Activated CD4-positive, alpha-beta T cell treated with anti-CD3 and anti-CD28 coated beads, Interleukin-2, amount 50 U/mL, for 1 hour (primary cell): ENCODE measurements at places on chromosomes 5 and 9.

- no peak for DNase-seq
Observed at GRCh38 chr5:32325062-32325461, 12.3 kb upstream of the MTMR12 start.

DNA sequence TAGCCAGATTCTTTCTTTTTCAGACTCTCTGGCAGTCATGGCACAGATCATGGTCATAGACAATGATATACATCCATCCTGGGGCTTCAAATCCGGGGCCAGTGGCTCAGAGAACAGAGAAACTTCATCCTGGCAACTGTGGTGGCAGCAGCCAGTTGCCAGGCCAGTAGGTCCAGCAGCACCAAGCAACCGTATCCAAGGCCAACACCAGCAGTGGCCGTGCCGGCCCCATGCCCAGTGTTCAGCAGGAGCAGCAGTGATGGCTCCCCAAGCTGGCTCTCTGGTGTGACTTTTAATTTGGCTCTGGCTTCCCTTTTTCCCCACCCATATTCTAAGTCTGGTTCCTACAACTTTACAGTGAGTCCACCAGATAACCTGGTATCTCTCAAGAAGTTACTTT is 300.5 kb downstream of the DEPDC1B start:
- DNase-seq: no peak

DNA sequence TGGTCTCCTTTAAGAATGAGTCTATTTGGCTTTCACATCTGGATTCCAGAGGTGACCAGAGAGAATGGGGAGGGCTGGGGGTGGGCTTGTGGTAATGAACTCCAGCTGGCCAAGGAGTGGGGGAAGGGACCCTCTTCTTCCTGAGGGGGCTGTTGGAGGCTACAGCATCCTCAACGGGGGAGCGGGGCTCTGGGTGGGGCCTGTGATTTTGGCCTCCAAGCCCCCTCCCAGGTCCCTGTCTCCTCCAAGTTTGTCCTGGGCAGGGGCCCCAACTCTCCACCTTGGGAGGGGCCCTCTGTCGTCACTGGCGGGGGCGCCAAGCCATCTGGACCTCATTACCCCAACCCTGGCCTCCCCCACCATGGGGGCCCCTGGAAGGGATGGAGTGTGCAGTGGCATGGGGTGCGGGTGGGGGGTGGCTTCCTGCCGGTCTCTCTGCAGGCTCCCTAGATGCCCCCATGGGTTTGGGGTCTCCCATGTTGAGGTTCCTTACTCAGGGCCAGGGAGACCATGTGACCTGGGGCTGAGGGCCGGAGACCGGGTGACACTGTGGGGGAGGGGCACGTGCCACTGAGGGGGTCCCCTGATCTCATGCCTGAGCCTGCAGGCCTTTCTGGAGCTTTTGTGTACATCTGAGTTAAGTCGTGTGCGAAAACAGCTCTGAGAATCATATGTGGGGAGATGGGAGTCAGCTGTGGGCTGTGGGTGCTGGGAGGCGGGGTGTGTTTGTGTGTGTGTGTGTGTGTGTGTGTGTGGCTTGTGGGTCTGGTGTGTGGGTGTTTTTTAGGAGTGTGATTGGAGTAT is 32.4 kb downstream of the GOLGA2 start:
- DNase-seq: no peak

DNA sequence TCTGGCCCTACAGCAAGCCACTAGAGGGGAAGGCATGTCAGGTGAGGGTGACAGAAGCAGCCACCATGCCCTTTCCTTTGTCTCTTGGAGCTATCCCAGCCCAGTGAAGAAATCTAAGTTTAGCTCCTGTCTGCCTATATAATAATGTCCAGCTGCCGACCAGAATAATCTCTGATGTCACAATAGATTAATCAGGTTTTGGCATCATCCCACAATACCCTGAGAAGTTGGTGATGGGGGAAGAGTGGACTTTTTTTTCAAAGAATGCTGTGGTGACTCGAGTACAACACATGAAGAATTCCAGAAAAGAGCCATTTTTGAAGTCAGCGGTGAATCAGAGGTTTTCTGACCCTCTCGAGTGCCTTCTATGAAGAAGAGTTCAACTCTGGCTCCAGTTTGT is 1.7 kb upstream of the TSLP start:
- DNase-seq: no peak

GRCh38 chr9:69293156-69293555 is 31.9 kb upstream of the ENTREP1 start:
- DNase-seq: no peak

DNA sequence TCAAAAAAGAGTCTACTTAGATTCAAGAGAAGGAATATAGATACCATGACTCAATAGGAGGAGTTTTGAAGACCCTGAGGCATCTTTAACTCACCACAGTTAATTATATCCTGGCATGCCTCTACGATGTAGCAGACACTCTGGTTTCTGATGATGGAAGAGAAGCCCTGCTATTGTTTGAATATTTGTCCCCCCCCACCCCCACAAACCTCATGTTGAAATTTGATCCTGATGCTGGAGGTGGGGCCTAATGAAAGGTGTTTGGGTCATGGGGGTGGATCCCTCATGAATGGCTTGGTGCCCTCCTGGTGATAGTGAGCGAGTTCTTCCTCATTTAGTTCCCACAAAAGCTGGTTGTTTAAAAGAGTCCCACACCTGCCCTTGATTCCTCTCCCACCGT is 147.9 kb upstream of the TBCA start:
- no peak for DNase-seq

- no peak for DNase-seq
Observed at GRCh38 chr9:137470785-137471184, 11.7 kb upstream of the NSMF start.

DNA sequence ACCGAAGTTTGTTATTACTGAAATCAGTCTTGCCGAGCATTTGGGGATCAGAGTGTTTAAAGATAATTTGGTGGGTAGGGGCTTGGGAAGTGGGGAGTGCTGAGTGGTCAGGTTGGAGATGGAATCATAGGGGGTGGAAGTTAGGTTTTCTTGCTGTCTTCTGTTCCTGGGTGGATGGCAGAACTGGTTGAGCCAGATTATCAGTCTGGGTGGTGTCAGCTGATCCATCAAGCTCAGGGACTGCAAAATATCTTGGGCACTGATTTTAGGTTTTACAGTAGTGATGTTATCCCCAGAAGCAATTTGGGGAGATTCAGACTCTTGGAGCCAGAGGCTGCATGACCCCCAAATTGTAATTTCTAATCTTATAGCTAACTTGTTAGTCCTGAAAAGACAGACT is 5.4 kb upstream of the ANKRD31 start:
- DNase-seq: no peak

DNA sequence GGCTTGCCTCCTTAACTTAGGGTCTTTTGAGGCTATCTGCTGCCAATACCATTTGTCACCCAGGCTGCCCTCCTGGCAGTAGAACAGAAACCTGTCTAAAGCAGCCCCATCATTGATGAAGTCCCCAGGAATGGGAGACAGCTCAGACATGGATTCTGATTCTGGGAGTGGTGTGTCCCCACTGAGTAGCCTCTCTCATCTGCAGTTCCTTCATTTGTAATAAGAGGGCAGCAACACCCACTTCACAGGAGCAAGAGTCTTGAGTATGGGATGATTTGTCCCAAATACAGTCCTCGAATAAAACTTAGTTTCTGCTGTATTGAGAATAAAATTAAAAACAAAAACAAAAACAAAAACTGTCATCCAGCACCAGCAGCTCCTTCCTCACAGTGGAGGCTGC is 167.6 kb downstream of the ASTN2 start:
- DNase-seq: no peak

- DNase-seq: no peak
Observed at GRCh38 chr5:157917491-157917890, 58.5 kb upstream of the CLINT1 start.

DNA sequence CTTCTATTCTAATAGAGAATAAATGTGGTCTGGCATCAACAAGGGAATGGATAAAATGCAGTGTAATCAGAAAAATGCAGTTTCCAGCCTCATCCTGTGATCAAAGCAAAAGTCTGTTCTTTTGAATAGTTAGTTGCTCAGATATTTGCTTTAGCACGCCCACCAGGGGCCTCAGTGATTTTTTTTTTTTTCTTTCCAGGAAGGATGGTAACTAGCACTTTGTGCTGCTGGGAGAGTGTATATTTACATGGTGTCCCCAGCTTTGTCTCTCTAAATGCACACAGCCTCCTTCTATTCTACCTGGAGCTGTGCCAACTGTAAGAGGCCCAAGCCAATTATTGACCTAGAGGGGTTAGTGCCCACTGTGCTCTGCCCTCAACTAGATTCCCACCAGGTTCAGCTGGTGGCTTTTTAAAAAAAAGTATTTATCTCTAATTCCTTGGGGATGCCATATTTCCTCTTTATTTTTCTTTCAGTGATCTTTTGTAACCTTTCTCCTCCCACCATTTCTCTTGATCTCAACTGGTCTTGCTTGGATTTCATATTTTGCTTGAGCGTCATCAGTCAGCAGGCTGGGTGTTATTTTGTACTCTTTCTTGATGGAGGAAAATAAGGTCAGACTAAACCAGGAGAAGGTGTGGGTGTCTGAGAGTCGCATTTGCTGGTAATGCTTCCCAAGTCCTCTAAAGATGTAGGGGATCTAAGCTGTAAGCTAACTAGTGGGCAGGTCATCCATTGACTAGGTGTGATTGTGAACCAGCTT is 193.0 kb upstream of the C9orf72 start:
- no peak for DNase-seq

DNA sequence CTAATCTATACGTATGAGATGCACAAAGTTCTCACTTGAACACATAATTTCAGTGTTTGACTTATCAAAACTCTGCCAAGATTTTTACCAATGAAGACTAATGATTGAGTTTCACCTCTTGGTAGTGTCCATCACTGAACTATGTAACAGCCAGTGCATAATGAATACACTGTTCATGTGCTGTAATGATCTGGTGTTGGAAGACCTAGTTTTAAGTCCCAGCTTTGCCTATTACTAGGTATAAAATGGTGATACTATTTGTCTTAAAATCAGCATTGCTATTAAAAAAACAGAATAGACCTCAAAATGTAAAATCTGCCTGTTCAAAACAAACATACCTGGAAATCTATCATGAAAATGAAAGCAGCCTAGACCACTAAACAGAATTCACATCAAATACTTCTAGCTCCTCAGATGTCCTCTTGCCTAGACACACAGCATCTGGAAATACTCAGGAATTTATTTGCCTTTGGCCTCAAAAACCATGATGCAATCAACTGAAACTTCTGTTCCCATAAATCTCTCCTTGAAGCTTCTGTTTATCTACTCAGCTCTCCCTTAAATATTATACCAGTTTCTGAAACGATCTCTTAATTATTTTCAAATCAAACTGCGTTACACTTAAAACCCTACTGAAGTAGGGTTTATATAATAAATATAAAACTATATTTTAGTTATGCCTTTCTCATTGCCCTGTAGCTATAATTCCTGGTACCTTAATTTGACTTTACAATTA is 38.1 kb downstream of the MRPS27 start:
- DNase-seq: no peak

GRCh38 chr5:55096861-55097260 is 5.6 kb upstream of the GZMA start:
- DNase-seq: peak; percentile 34

DNA sequence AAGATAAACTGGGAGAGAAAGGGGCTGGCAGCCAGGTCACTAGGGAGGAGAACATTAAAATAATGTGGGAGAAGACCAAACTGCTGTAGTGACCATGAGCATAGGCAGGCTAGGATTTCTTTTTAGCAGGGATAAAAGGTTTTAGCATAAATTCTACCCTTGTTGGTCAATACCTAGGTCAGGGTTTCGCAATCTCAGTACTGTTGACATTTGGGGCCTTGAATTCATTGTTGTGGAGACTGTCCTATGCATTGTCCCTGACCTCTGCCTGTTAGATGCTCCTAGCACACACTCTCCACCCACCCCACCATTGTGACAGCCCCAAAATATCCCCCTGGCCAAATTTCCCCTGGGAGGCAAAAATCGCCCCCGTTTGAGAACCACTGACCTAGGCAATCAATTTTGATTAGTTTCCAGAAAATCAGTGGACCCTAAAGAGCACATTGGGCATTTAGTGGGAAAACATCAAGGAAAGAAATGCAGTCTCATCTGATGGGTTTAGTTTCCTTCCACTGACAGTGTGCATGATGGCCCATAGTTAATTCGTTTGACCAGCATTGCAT is 181.4 kb downstream of the NTRK2 start:
- DNase-seq: no peak
